Inflammatory macrophage treated with lipopolysaccharide for 4 hours (primary cell): ENCODE measurements at places on chromosomes 1 and 21.

DNA sequence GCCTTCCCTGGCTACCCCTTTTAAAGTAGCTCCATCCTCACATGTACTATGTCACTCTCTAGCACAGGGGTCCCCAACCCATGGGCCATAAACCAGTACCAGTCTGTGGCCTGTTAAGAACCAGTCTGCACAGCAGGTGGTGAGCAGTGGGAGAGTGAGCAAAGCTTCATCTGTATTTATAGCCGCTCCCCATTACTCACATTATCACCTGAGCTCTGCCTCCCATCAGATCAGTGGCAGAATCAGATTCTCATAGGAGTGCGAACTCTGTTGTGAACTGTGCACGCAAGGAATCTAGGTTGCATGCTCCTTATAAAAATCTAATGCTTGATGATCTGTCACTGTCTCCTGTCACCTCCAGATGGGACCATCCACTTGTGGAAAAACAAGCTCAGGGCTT is 116.6 kb upstream of the FOXD3 start:
- no peak for DNase-seq

DNA sequence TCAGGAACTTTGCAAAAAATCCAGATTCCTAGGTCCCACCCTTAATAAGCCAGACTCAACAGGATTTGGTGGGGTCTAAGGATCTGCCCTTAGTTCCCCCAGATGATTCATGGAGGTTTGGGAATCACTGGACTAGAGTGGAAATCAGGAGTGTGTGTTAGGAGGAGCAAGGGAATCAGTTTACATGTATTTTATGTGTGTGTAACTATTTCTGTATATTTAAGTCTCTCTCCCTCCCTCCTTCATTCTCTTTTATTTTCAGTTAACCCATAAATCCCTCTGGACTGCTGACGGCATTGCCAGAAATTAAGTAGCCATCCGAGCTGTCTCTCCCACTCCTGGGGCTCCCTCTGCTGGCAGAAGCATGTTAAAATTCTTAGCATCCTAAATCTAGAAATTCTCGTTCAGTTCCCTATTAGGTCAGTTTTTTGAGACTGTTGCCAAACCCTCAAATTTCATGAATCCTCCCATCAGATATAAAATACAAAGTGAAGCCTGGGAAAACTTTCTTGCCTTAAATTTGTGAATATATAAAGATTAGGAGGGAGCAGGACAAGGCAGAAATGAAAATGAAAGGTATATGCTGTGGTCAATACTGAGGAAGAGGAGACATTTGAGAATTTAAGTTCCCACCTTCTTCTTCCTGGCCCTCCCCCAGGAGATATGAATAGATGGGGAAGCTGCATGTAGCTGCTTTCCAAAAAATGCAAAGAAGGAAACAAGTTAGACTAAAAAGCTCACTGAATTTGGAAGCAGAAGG is 11.7 kb upstream of the HSD11B1 start:
- peak; percentile 88 for DNase-seq

DNA sequence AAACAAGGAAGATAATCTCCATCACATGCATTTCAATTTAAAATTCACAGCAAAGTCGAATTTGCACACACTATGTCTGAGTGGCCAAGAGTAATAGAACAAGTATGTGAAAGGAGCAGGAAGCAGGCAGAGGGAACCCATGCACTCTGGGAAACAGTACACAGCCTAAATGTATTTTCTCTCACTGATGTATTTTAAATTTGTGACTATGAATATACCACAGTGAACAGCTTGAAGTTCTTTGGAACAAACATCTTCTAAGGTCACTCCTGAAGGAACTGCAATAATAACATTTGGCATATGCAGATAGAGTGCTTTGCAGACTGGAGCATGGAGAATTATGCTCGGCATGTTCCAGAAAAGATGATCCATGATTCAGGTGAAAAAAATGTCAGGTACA is 223.1 kb upstream of the PKN2 start:
- no peak for DNase-seq

GRCh38 chr1:11184973-11185372 is 4.2 kb upstream of the ANGPTL7 start:
- DNase-seq: no peak

- DNase-seq: no peak
These were observed 54.9 kb upstream of the TSPAN2 start for GRCh38 chr1:115144176-115144575.

GRCh38 chr1:180762796-180763195 is 131.0 kb downstream of the XPR1 start:
- DNase-seq: no peak

GRCh38 chr1:160474392-160475242 is 48.4 kb downstream of the SLAMF6 start:
- peak; percentile 87 for DNase-seq
